ENCODE measurements at places on chromosomes 16 and 17.

DNA sequence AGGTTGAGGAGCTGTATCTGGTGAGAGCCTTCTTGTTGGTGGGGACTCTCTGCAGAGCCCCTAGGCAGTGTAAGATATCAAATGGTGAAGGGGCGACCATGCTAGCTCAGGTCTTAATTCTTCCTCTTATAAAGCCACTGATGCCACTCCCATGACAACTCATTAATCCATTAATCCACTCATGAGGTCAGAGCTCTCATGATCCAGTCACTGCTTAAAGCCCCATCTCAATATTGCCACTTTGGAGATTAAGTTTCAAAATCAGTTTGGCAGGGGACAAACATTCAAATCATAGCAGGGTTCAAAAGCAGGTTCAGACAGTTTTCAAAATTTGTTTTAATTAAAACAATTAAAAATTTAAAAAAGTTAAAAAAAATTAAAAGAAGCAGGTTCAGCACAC, 13.1 kb upstream of the SPECC1 start:
- DNase-seq: no peak

GRCh38 chr17:56313201-56313600, 159.9 kb downstream of the ANKFN1 start:
- no peak for DNase-seq

DNA sequence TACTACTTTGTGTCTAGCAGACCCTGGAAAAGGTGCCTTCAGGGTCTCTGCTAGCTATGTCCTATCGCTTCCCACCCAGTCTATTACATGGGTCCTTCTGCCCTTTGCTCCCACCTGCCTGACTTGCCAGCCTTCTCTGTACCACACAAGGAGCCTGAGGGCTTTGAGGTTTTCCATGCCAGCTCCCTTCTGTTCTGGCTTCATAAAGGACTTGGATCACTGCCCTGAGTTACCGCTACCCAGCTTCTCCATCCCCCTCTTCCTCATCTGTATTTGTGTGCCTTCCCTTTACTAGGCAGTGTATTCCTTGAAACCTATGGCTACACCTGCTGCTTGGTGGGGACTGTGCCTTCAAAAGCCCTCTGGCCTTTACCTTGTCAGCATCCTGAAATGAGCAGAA, 19.6 kb upstream of the LLGL1 start:
- no peak for DNase-seq

DNA sequence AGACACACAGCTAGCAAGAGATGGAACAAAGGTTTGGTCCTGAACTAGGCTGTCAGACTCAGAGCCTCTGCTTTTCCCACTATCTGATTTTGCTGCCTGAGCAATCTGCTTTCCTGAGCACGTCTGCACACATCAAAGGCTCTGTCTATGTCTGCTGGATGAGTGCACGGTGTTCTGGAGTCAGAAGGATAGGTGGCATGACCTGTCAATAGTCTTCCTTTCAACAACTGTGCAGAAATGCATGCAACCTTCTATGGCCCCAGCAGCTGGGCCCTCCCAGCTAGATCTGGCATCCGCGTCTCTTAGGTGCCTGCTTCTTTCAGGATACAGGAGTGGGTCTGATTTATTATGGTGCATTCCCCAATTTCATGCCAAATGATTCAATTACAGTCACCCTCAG, 138.3 kb downstream of the UTP18 start:
- no peak for DNase-seq

- peak; percentile 86 for DNase-seq
Observed at GRCh38 chr17:74892974-74893911, at the start of gene FADS6. TSS of gene FADS6 (minus strand) at chr17:74893633. CDS start at chr17:74893595, 38 bp downstream.

DNA sequence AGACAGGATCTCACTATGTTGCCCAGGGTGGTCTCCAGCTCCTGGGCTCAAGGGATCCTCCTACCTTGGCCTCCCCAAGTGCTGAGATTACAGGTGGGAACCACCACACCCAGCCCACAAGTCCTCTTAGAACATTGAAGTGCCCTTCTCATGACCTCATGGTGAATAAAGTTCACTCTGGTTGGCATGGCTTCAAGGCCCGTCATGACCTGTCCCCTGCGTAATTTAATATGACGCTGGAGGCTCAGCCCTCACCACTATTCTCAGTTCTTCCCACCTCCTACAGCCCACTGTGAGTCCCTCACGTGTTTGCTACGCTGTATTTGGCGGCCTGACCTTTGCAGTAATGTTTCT, 1.9 kb downstream of the ENDOV start:
- peak; percentile 7 for DNase-seq

DNA sequence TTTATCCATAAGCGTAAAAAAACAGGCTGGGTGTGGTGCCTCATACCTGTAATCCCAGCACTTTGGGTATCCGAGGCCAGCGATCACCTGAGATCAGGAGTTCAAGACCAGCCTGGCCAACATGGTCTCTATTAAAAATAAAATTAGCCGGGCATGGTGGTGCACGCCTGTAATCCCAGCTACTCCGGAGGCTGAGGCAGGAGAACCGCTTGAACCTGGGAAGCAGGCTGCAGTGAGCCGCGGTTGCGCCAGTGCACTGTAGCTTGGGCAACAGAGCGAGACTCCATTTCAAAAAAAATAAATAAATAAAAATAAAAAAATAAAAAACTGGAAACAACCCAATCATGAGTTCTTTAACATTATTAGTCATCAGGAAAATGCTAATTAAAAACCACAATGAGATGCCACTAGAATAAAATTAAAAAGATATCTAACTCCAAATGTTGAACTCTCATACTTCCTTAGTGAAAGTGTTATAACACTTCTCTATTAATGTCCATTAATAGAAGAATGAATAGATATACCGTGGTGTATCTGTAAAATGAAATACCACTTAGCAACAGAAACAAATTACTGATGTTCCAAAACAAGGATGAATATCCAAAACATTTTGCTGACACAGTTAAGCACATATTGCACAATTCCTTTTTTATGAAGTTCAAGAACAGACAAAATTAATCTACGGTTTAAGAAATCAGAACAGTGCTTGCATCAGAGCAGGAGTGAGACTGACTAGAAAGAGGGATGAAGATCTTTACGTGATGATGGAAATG, 13.1 kb downstream of the MPHOSPH6 start:
- DNase-seq: no peak

- peak; percentile 92 for DNase-seq
Observed at GRCh38 chr16:57807968-57808528, 5.8 kb upstream of the KIFC3 start.

DNA sequence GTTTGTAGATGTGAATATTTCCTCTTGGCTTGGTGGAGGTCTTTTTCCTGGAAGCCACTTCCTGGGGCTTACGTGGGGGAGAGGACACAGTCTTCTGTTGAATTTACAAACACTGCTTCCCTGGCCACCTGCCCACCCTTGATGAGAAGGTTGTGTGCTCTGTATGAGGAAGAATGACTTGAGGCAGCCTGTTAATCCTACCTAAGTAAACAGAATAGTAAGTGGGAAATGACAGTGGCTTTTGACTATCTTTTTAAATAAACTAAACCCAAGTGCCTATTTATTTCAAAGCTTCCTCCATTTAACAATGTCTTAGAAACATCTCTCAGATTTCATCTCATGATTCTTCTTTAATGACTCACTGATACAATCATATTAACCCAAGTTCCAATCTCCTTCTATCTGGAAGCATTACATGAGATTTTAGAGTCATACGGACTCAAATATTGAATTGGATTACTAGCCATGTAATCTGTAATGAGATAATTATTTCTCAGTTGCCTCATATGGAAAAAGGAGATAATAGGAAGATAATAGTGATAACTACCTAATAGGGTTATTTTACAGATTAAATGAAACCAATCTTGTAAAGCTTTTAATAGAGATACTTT, 96.6 kb upstream of the SMIM36 start:
- no peak for DNase-seq

DNA sequence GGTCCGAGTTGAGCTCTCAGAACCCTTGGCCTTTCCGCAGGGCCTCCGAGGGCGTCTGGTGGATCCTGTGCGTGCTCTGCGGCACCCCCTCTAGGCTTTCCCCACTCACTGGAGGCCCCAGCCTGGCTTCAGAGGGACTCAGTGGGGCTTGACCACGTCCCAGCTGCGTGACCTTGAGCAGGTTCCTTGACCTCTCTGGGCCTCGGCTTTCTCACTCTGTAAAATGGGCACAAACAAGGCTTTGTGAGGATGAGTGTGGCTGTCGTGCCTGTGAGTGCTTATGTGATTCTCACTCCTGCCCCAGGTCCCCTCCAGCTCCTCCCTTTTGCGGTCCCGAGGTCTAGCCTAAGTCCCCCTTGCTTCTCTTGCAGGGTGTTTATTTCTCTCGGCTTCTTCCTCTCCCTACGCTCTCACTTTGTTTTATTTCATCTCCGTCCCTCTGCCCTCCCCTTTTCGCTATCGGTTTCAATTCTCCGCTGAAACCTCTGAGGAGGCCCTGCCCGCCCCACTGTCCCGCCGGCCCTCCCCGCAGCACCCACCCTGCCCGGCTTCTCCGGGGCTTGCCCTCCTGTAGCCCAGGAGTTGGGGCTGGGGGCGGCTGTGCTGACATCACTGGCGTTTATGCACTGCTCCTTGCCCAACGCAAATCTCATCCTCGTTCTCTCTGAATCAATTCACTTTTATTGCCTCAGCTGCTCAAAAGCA, 82.3 kb upstream of the CBX4 start:
- DNase-seq: no peak

DNA sequence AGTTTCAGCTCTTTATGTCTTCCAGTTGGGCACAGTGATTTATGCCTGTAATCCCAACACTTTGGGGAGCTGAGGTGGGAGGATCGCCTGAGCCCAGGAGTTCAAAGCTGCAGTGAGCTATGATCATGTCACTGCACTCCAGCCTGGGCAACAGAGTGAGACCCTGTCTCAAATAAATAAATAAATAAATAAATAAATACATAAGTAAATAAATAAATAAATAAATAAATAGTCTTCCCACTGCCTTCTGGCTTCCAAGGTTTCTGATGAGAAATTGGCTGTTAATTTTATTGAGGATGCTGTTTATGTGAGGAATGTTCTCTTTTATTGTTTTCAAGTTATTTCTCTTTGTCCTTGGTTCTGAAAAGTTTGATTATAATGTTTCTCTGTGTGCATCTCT, 1507.6 kb upstream of the GOT2 start:
- DNase-seq: no peak

DNA sequence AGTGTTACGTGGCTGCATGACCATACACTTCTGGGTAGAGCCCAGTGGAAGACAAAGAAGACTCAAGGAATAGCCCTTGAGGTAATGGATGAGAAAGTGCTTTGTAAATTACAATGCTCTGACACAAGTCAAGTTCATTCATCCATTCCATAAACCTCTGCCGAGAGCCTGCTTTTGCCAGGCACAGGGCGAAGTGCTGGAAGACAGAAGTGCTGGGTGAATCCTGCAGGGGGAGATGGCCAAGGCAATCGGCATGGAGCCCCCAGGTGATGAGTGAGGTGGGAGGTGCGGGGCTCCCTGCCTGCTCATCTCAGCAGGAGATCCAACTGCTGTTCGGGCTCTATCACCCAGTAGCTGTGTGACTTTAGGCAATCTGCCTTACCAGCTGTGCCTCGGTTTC, 2.8 kb upstream of the SOCS3 start:
- DNase-seq: peak; percentile 61

GRCh38 chr17:28950017-28950751, 1.1 kb downstream of the PHF12 start:
- peak; percentile 78 for DNase-seq

- DNase-seq: peak; percentile 12
Observed at GRCh38 chr16:5069854-5070253, 1.8 kb upstream of the ALG1 start.

GRCh38 chr16:1048442-1049112, 24.0 kb upstream of the SSTR5 start:
- peak; percentile 99 for DNase-seq

DNA sequence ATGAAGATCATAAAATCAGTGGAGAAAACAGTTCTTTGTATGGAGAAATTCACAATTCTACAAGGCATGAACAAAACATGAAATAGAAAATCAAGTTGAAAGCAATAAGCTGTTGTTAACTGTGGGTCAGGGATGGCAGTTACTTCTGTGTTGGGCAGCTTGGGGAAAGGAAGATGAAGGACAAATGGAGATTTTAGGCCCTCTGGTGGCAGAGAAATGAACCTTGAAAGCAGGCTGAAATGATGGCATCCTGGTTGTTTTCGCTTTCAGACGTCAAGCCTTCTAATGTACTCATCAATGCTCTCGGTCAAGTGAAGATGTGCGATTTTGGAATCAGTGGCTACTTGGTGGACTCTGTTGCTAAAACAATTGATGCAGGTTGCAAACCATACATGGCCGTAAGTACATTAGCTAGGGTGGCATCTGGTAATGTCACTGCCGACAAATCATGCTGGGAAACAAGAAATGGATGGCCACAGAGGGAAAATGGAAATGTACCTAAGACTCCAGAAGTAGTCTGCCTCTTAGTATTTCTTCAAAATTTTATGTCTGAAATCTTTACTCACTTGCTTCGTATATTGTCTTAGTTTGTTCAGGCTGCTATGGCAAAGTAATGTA, 108.9 kb downstream of the MAP2K6 start:
- DNase-seq: peak; percentile 37

DNA sequence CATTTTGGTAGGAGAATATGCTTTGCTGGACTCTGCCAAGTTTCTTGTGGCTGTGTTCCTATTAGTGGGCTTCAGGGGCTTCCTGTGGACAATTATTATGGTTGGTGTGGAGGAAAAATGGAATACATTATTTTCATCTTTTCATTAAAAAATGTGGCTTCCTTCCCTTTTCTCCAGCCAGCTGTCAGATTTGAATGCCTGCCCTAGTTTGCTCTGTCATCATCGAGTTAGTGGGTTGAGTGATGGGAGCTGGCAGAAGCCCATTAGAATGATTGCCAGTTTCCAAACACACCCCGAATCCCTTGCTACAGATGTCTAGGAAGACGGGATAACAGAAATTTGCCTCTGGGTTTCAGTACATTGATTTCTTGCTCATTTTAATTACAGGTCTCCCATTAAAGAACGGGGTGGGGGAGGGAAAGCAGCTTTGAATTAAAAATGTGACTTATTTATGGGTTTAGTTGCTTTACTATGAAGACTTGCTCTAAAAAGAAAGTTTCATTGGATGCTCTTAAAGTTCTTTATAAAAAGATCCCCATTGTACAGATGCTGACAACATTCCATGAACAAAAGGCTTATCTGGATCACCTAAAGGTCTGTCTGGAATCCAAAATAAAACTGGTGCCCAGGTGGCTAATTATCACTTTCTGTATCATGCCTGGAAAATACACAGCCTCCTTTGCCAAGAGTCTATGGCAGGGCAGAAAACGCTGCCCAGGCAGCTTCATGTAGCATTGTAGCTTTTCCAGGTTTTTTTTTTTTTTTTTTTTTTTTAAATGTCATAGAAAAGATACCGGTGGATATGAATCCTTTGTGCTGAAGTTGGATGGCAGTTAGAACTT, 103.6 kb downstream of the PRKCA start:
- DNase-seq: no peak

- DNase-seq: peak; percentile 74
Observed at GRCh38 chr16:54933281-54934011, 2.8 kb downstream of the IRX5 start.

- DNase-seq: no peak
Observed at GRCh38 chr17:82402865-82403264, 15.3 kb upstream of the HEXD start.

DNA sequence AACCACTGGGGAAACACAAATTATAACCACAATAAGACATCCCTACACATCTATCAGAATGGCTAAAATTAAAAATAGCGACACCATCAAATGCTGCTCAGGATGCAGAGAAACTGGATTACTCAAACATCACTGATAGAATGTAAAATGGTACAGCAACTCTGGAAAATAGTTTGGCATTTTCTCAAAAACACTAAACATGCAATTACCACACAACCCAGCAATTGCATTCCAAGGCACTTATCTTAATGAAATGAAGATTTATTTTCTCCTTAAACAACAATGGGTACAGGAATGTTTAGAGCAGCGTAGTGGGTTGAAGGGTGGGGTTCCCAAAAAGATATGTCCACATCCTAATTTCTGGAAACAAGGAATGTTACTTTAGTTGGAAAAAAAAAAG, 309.0 kb upstream of the PMFBP1 start:
- no peak for DNase-seq
